ENCODE measurements at places on chromosomes 3 and 15.

- peak; percentile 30 for DNase-seq
These were observed 103.3 kb downstream of the IL1RAP start for GRCh38 chr3:190617185-190617584.

DNA sequence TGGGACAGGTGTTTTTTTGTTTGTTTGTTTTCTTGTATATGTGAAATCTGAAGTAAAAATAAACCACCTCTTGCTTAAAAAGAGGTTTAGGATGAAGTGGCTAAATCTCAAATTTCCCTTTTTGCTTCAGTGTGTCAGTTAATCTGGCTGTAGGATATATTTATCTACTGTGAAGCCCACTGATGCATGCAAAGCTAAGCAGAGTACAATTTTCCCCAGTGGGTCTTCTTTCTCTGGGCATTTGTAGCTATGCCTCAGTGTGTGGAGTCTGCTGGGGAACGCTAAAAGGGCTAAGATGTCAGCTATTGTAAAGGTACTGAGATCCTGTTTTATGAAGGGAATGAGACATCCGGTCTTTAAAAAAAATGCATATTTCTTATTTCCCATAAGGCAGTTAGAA, 190.6 kb downstream of the TCF12 start:
- no peak for DNase-seq

DNA sequence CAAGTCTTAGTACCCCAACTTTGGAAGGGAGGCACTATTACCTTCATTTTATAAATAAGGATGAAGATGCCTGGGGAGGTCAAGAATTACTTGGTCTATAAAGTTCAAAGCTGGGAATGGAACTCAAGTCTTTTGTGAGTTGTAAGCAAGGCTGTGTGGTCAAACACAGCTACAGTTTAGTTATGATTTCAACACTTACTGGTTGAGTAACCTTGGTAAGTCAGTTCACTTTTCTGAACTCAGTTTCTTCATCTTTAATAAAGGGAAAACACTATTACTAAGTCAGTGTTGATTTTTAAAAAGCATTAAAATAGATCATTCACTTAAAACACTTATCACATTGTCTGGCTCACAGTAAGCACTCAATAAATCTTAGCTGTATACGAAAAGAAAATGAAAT, 200.4 kb upstream of the ADAMTS9 start:
- no peak for DNase-seq

GRCh38 chr3:38297947-38298711, 16.0 kb downstream of the SLC22A14 start:
- no peak for DNase-seq

DNA sequence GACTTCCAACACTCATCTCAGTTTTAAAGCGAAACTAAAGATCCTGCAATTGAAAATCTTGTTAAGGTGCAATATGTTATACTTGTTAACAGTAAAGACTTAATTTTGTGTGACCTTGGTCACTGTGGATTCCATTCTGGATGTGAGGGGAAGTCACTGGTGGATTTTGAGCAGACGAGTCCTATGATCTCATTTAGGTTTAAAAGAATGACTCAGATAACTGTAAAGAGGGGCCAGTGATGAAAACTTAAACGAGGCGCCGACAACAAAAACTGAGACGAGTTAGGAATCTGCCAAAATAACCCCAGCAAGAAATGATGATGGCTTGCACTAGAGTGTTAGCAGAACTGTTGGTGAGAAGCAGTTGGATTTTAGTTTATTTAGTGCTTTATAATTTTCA, 56.5 kb downstream of the LRRC28 start:
- no peak for DNase-seq

DNA sequence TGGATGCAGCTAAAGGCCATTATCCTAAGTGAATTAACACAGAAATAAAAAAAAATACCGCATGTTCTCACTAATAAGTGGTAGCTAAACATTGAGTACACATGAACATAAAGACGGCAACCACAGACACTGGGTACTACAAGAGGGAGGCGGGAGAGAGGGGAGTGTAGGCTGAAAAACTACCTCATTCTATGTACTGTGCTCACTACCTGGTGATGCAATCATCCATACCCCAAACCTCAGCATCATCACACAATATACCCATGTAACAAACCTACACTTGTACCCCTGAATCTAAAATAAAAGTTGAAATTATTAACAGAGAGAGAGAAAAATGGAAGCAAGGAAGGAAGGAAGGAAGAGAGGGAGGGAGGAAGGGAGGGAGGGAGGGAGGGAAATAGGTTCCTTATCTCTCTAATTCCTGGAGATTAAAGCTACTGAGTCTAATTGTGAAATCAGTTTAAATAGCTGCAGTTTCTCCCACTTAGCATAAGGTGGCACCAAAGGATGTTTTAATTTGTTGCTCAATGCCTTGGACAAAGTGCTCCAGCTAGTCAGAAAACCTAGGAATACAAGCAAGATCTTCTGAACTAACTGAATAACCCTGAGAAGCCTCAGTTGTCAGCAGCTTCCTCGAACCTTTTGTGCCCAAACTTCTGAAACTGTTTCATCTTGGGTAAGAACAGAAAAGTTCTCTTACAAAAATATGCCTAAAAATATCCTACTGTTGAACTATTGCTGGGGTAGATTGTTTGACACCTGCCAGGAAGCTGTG, 79.4 kb upstream of the ATP11B start:
- no peak for DNase-seq

DNA sequence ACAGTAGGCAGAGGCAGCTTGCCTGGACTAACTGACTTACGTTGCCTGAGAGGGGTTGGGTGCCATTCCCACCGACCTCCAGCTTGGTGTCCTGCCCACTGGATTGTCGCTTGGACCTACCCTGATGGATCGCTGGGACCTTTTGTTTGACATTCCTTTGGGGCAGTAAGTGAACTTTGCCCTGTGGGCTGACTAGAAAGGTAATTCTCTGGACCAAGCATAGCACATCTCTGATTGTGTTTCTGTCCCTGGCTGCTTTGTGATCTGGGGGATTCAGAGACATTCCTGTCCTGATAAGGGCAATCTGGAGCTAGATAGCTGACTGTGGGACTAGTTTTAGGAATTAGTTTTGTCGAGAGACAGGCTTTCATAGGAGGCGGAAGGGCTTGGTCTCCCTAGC, 19.5 kb upstream of the IFT57 start:
- no peak for DNase-seq

DNA sequence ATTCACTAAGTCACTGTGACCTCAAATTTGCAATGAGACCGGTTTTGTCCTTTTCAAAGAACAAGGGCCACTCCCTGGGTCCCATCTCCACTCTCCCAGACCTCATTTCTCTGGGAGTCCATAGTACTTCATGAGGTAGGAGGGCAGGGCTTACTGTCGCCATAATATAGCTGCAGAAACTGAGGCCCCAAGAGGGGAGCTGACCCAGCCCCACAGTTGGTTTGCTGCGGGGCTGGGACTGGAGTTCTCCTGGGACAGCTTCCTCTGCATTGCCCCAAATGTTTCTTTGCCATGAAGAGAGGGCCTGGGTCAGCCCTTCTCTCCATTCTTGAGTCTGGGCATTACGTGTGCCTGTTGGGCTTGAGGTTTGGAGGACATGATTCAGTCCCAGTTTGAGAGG, 60.1 kb downstream of the ITGA11 start:
- DNase-seq, result no peak

GRCh38 chr3:38327335-38328009, 19.1 kb upstream of the XYLB start:
- no peak for DNase-seq

DNA sequence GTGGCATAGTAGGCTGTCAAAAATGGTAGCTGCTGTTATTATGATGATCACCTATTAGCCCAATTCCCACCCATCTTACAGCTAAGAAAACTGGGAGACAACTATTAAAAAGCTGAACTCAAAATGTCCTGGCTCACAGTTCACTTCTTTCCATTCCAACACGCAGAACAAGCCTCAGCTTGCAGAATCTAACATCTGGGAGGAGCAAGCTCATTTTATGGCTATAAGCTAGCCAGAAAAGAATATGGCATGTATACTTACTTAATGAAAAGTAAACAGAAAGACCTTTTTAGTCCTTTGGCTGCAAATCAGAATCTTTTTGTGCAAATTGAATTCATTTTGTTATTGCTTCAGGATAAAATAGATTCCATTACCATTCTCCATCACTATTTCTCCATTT, 34.8 kb upstream of the CFAP20DC start:
- DNase-seq, result no peak

GRCh38 chr3:57048728-57049127, 11.7 kb upstream of the SPATA12 start:
- DNase-seq, result no peak

DNA sequence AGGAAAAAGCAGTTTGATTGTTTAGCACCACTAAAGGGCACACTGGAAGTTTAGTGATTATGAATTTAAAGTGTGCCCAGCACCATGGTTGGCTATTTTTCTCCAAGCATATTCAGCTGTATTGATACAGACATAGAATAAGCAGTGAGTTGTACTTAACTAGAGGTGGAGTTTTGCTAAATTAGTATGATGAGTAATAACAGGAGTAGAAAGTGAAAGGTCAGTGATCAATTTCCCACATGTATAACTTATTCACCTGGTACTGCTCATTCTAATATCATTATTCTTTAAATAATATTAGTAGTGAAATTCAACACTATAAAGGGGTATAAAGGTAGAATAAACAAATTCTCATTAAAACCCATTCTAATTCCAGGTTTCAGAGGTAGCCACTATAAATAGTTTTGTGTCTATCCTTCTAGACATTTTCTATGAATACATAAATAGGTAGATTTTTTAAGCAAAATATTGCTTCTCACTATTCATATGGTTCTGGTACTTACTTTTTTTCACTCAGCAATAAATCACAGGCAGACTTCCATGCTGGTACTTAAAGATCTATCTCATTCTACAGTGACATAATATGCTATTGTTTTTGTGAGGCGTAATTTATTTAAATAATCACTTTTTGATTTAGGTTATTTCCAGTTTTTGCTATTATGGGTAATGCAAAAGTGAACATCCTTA, 732.9 kb downstream of the VGLL3 start:
- no peak for DNase-seq

DNA sequence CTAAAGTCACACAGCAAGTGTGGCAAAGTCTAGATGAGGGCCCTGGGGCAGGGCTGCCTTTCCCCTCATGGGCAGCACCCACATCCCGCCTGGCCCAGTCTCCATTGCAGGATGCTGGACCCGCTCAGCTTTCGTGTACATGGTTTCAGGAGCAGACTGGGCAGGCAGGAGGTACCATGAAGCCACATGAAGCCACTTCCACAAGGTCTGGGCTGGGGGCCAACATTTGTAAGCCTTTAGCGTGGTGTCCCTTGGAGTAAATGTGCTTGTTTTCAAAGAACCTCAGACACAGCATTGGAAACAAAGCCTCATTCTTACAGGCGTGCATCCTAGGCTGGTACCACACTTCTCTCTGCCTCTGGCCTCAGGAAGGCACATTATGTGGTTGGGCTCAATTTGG, 34.5 kb downstream of the UMPS start:
- DNase-seq, result no peak

- no peak for DNase-seq
These were observed 31.6 kb upstream of the STAG1 start for GRCh38 chr3:136783708-136784191.

DNA sequence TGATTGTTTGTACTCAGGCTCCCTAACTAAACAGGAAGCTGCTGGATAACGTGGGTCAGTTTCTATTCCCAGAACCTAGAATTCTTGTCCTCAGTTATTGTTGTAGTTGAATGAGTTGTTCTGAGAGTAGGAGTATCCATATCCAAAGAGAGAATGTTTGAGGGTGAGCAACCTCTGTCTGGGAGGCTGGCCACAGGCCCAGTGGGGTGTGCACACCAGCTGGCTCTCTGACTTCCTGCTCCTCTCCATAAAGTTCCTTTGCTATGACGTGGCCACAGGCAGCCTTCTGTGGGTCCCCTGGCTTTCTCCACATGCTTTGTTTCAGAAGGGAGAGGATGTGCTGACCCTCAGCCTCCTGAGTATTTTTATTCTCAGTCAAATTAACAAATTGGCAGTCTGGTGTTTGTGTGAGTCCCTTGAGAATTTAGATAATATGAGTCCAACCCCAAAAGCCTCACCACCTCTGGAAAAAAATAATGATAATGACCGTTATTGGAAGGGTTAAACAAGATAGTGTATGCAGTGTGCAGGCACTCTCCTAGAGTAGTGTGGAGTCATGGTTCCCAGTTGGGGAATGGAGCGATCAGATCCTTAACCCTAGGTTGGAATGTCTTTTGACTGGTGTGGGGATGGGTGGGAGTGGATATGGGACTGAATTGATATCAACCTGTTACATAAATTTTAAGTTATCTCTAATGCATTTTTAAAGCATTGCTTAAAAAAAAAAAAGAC, 47.6 kb upstream of the MED12L start:
- no peak for DNase-seq

DNA sequence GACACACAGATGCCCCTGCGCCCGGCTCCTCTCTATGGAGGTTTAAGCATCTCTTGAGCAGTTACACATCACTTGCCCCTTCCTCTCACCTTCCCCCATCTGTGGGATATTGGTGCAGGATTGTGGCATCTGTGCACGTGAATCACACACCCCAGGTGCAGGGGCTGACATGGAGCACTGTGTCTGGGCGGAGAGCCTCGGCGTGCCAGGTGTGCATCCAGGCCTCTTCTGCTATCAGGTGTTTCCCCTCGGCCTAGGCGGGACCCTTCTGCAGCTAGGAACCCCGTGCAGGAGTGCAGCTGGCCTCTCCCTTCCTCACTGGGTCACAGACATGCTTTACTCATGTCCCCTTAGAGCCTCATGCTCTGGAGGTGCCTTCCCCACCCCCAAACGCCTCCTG, 33.4 kb upstream of the MUC13 start:
- no peak for DNase-seq

DNA sequence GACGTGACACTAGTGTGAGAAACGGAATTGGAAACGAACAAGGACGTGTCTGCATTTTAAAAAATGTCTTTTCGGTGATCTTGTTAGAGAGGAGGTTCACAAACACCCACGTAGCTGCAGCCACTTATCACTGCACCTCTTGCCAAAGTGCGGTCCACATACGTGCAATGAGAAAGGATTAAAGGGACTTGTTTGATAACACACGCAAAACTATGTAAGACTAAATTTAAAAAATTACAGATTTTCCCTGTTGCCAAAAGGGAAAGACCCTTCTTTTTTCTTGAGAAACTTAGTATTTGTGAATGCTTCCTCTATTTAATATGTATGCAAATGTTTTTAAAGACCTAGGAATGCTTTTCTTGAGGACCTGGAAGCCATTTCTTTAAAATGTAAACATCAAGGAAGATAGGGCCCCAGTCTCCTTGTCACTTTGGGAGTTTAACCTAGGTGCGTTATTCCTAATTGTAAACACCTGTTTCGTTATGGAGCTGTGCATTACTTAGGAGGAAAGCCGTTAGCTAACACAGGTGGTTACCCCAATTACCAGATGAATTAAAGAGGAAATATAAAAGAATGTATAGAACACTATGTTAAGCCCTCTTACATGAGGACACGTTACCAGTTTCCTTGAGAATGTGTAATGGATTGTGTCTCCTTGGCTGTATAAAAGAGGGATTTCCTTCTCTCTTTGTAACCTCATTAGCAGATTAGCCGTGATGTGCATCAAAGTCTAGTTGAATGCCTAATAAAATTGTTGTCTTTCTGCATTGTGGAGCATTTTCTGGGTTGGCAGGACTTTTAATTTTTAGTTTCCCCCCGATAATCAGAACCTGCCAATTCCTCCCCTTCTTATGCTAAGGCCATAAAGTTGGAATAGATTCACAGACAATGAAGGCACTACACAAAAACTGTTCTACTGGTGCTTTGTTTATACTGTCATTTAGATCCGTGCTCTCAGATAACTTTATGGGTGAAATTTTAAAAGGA, 1.0 kb downstream of the LEKR1 start:
- no peak for DNase-seq

- no peak for DNase-seq
These were observed 164.5 kb downstream of the ZMAT3 start for GRCh38 chr3:178907081-178907480.

GRCh38 chr3:119595639-119596334, 1.9 kb upstream of the PLA1A start:
- no peak for DNase-seq
